ENCODE measurements at places on chromosomes 4 and X.

DNA sequence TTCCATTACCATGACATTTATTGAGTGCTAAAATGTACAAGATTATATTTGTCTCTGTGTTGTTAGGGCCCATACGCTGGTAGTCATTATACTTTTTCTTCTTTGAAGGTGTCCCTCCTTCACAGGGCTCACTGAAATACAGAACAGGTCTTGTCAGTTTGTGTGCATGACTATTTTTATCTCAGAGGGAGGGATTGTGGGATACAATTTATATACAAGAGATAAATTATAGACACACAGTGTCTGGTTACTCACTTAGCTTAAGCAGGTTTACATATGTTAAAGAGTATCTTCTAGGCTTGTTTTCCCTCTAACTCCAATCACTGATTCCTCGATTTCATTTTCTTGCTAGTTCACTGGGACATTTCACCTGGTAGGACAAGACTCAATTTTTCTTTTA lies 143.3 kb upstream of the GUCY1A1 start:
- no peak for DNase-seq

DNA sequence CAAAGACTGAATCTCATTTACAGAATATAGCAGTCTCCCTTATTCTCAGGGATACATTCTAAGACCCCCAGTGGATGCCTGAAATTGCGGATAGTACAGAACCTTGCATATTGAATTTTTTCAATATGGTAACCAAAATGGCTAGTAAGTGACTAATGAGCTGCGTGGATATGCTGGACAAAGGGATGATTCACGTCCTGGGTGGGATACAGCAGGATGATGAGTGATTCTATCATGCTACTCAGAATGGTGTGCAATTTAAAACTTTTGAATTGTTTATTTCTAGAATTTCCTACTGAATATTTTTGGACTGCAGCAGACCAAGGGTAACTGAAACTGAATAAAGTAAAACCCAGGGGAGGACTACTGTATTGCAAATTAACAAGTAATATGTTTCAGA lies 66.7 kb downstream of the STAG2 start:
- DNase-seq = no peak

DNA sequence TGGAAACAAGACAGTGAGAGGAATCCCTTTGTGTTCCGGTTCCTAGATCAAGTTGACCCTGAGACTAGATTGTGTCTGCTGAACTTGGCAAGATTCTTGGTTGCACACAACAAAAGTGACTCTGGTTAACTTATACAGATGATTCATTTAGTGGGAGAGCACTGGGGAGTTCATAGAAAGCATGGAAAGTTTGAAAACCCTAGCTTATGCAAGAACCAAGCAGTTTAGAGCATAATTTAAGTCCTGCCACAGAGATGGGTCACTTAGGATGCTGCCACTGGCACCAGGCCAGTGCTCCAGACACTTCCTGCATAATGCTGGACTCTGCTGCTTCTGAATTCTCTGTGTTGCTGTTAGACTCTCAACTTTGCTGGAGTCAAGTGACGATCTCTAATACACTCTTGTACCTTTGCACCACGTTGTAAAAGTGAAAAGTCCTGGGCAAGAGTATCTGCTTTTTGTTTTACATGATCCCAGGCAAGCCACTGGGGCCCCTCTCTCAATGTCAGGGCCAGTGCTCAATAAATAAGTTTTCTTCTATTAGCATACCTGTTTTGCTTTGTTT lies 12.7 kb upstream of the DCUN1D4 start:
- no peak for DNase-seq

- DNase-seq = no peak
These were observed 24.2 kb upstream of the EDNRA start for GRCh38 chr4:147456706-147457105.

- DNase-seq = no peak
These were observed 470.5 kb downstream of the BCOR start for GRCh38 chrX:39627257-39627656.

GRCh38 chr4:168879188-168879587 lies 130.9 kb downstream of the CBR4 start:
- no peak for DNase-seq

GRCh38 chr4:57065730-57066482 lies 44.3 kb downstream of the IGFBP7 start:
- DNase-seq = no peak

GRCh38 chr4:1401409-1402020 lies 4.7 kb downstream of the NKX1-1 start:
- no peak for DNase-seq

- peak; percentile 100 for DNase-seq
These were observed 723.6 kb downstream of the TRAM1L1 start for GRCh38 chr4:116361790-116362189.

GRCh38 chr4:9594948-9595347 lies 150.7 kb downstream of the DEFB131A start:
- no peak for DNase-seq

GRCh38 chrX:46244451-46244850 lies 300.8 kb downstream of the ZNF674 start:
- no peak for DNase-seq
